T47D (cell line): ENCODE measurements at places on chromosomes 13 and 19.

DNA sequence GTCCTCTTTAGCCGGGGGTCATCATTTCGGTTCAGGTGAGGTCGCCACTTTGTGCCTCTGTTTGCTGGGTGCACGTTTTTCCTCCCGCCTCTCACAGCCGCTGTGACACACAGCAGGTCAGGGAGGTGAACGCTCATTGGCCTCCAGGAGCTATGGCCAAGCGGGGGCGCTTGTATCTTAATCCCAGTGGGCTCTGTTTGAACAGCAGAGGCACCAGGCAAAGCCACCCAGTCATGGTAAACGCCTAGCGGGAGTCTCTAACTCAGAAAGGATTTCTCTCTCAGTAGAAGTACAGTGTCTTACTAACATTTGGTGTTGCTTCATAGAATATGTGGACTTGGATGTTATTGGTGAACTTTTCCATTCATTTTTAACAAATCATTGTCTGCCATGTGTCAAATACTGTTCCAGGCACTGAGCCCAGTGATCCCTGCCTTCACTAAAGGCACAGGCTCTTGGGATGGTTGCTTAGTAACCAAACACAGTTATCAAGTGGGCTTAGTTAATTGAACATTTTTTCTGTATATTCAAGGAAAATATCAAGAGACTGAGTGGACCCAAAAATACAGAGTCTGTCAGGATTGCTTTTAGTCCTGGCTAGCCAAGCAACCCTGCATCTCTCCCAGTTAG is 186.7 kb downstream of the STK24 start:
- DNase-seq = no peak

GRCh38 chr13:51895906-51896888 is 34.4 kb downstream of the CCDC70 start:
- DNase-seq = peak; percentile 59

- no peak for DNase-seq
Observed at GRCh38 chr13:33313504-33313903, 27.9 kb upstream of the STARD13 start.

DNA sequence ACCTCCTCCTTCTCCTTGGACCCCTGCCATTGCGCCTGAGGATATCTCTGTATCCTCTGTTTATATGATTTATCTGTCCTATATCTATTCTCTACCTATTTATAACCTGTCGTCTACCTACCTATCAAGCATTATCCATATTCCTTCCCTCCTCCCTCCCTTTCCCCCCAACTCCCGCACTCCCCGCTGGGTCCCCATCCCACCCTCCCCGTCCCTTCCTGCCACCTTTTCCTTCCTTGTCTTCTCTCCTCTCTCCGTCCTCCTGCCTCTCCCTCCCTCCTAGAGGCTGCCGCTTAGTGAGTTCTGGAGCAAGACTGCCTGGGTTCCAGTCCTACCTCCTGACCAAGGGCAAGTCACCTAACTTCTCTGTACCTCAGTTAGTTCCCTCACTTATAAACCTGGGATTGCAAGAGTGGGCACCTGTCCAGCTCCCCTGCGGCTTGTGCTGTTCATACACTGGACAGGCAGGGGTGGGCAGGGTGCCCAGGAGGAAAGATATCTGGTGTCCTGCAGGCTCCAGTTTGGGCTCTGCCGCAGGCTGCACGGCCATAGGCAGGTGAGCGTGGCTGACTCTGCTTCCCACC is 16.1 kb downstream of the TTYH1 start:
- peak; percentile 89 for DNase-seq

DNA sequence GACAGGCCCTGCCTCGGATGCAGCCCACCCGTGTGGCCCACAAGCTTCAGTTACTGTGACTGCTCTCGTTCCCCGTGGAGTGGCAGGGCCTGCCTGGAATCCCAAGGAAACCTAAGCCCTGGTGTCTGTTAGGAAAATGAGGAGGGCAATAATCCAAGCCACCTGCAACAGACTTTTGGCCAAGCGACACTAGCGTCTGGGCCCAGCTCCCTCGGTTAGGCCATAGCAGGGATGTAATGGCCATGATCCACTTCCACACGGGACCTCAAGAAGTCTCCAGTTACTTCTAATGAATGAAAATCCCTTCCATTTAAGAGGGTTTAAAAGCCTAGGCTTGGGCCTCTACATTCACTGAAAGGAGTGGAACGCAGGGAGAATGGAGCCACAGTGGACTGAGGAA is 8.9 kb downstream of the ZC3H4 start:
- DNase-seq = no peak
